ENCODE measurements at places on chromosomes 6 and 20.

GRCh38 chr20:46192376-46192944 lies 74.3 kb downstream of the CD40 start:
- DNase-seq, result no peak

GRCh38 chr6:33105916-33106871 lies 30.4 kb downstream of the HLA-DPB1 start:
- no peak for DNase-seq

DNA sequence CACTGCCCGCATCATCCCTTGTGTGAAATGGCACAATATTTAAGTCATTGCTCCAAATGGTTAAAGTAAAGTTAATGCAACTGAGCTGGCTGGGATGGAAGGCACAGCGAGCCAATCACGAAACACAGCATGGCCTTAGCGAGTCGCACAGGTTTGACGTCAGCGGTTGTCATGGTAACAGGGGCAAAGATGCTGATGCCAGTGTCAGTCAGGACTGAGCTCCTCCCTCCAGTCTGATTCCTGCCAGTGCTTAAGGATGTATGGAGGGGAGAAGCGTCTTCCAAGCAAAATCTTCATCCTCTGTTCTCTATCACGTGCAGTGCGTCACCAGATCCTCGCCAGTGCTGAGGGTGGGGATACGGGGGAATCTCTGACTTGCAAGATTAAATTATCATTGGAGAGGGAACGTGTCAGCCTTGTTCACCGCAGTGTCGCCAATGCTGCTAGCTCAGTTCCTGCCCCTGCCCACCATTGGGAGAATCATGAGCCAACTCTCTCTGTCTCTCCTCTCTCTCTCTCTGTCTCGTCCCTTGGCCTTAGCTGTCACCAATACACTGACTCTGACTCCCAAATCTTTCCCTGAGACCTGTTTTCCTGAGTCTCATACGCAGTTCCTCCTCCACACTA lies 24.5 kb downstream of the TSPYL4 start:
- no peak for DNase-seq

DNA sequence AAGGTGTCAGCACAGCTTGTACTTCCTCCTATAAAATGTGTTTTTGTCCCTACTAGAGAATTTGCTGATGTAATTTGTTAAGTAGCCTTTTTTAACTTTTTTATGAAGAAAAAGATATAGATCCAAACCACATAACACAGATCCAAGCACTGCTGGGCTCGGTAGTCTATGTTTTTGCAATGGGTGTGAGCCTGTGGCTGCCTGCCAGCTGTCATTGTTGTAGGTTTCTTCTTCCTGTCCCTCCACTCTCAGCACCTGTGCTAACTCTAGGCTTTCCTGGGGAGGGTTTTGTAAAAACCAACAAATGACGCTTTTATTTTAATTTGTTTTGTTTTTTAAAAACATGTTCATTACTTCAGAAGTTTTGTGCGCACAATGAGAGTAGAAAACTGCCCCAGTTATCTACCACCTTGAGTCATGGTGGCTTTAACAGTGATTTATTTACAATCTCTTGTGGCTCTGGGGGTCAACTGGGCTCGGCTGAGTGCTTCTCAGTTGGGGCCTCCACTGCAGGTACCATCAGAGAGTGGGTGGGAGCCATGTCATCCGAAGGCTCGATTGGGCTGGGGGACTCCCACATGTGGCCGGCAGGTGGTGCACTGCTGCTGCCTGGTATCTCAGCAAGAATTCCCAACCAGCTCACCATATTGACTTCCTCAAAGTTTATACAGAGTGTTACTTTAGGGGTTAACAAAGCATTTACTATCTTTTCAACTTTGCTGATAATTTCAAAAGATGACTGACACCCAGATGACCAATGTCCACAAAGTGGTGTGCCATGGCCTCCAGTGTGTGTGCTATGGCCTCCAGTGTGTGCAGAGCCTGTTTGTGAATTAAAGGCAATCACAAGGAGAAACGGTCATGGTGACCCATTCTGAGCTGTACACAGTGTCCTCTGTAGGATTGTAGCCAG lies 3.0 kb upstream of the CCR6 start:
- no peak for DNase-seq

DNA sequence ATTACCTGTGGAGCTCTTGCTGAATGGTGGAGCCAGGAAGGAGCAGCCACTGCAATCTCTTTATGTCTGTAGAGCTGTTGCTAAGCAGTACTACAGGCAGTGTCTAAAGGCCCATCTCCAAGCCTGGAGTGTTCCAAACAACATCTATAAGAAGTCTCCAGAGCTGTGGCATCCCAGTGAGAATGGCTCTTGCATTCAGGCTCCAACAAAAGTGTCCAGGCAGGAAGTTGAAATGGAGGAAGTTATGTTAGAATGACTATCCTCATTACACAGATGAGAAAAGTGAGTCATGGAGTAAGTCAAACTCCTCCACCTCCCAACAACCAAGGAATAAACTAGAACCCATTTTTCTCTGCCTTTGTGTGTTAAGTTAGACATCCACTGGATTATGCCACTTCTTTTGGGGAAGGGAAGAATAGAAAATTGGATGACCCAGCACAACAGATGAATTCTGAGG lies 288.5 kb upstream of the STXBP5 start:
- no peak for DNase-seq

- no peak for DNase-seq
Measured at GRCh38 chr6:111894951-111895350, 21.7 kb upstream of the FYN start.

GRCh38 chr20:51807720-51808250 lies 5.5 kb upstream of the SALL4 start:
- DNase-seq, result no peak

Data from bone marrow (tissue), 2 donors.